ENCODE measurements at places on chromosomes 6 and 20.

DNA sequence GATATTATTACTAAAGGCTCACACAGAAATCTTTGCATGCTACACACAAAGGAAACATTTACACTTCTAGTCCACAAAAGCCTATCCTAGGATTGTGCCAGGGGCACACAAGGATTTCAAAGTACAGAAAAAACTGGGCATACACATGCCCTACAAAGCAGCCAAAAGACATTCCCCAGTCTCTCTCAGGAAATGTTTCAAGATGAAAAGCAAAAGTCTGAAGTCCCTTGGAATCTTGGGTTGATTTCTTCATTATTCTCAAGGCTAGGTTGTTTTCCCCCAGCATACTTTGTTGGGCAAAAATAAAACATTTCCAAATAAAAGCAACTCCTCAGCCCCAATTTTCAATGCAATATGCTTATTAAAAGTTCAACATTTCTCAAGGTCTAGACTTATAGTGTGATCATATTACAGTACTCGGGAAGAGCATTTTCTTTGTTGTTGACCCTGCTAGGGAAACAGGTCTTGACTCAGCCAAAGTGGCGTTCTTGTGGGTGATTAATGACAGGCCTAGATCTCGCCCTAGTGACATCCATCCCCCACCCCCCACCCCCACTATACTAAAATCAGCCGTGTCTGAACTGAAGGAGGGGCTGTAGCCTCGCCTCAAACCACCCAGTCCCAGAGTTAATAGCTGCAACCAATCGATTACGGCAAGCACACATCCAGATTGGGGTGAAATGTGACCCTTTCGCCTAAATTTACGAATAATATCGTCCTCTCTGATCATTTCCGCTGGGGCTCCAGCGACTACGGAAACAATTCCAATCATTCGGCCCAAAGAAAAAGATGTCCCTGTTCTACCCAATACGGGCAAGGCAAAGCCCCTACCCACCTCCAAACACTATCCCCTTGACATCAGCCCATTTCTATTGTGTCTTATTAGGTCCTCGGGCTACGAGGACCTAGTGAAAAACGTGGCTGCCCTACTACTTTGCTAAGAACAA is 1.4 kb downstream of the AKIRIN2 start:
- DNase-seq, result no peak

DNA sequence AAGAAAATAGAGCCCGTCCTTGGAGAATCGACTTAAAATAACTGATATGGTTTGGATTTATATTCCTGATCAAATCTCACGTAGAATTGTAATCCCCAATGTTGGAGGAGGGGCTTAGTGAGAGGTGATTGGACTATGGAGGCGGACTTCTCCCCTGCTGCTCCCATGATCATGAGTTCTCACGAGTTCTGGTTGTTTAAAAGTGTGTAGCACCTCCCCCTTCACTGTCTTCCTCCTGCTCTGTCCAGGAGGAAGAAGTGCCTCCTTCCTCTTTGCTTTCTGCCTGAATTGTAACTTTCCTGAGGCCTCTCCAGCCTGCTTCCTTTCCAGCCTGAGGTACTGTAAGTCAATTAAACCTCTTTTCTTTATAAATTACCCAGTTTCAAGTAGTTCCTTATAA is 529.2 kb downstream of the HAO1 start:
- no peak for DNase-seq

GRCh38 chr6:159919011-159919511 is 28.3 kb downstream of the MAS1 start:
- DNase-seq, result no peak

DNA sequence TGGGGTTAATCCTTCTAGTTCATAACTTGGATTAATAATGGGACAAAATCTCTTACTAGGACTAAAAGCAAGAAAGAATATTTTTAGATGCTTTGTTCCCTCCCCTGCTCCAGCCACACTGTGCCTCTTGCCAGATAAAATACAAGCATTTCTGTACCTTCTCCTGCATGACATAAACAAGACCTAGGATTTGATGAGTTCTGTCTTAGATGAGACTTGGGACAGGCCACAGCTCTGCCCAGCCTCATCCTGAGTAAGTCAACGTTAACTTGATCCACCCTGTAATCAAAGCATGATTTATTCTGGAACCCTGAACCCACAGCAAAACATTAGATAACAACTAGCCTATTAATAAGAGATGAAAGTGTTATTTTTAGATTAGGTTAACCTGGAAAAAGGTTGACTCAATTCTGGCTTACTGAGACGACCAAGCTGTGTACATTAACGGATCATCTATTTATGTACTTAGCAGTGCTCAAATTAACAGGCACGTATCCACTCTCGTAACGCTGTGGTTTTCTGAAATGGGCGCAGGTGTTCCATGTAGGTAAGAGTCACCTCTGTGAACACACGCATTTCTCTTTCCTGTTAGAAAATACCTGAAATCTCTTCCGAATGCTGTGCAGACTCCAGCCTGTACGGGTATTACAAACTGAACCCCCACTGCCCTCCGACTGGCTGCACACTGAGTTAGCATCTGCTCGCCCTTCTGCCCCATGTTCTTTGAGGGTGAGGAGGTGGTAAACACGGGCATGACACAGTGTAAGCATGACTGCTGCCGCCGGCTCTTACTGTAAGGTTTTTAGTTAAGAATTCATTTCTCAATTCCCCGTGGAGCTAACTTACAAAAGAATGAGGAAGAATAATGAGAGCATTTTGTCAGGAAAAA is 132.1 kb upstream of the FOXQ1 start:
- no peak for DNase-seq

GRCh38 chr20:53574259-53574789 is 19.3 kb downstream of the ZNF217 start:
- DNase-seq, result no peak

DNA sequence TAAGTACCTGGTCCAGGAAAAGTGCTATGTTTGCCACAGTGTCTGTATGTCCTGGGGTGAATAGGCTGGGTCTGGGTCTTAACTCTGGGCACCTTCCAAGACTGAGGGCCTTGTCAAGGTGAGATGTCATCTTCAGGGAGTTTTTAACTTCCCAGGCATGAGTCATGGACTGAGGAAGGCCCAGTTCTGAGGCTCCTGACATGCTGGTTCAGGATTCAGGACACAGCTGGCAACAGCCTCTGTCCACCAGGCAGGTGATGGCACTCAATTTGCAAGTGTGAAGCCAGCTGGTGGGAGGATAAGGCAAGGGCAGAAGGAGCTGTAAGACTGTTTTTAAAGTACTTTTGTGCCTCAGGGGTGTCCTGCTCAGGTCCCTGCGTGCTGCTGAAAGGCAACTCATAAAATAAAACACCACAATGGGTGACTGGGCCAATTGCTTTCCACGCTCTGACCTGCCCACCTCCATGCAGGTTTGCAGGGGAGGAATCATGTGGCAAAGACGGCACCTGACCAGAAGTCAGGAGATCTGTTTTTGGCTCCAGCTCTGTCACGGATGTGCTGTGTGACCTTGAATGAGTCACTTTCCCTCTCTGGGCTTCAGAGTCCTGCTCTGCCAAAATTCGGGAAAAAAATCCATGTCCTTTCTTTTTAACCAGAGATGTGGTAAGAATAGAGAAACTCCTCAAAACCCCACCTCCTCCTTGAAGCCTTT is 4.9 kb upstream of the PACSIN1 start:
- no peak for DNase-seq

GRCh38 chr20:47040506-47041125 is 146.0 kb downstream of the EYA2 start:
- no peak for DNase-seq

- DNase-seq, result no peak
These were observed 90.0 kb downstream of the PRND start for GRCh38 chr20:4811661-4812181.

GRCh38 chr6:101429270-101429669 is 35.8 kb downstream of the GRIK2 start:
- no peak for DNase-seq

- DNase-seq, result no peak
These were observed 90.9 kb downstream of the BMP7 start for GRCh38 chr20:57175397-57176010.

GRCh38 chr6:24105191-24105590 is 20.8 kb upstream of the NRSN1 start:
- no peak for DNase-seq

DNA sequence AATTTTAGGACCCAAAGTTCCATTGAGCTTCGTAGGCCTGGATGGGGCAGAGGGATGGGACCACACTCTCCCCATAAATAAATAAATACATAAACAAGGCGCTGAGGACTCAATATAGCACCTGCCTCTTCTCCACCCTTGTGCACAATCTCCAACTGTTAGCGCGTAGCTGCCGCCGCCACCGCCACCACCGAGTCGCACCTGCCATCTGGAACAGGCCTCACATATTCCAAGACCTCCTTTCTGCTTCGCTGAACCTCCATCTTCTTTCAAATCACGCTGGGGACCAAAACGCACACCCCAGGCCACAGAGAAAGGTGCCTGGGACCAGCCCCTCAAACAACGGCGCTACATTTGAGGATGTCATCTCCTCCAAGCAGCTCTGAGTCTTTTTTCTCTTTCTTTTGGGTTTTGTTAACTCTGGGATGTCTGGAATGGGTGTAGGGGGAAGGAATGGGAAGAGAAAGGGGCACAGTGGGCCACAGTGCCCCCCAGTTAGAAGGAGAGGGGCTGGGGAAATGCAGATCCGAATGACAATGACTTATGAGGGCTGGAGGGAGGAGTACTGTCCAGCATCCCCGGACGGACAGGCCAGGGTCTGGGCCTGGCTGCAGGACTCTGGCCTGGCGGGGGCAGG is 49.7 kb downstream of the NOL4L start:
- no peak for DNase-seq

DNA sequence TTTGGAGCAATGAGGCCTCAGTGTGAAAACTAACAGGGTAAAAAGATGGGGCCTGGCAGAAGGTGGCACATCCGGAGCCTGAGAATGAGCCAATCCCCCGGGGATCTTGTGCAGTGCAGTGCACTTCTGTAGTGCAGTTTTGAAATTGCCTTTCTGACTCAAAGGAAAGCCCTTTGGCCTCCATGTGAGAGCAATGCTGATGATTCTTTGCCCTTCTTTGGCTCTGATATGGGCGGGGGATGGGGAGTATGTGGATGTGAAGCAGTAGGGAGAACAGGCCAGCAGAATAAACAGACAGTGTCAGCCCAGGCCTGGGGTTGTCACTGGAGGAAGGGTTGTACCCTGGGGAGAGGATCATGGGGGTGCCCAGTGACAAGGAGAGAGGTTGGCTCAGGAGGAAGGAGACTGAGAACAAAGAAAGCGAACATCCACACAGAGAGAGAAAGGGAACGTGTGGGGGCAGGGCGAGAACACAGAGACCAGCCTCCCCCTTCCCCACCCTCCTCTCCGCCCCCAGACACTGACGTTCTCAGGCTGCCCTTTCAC is 351.2 kb downstream of the CDC5L start:
- DNase-seq, result no peak

- DNase-seq, result no peak
These were observed 391 bp upstream of the B3GAT2 start for GRCh38 chr6:70957284-70957617.

- no peak for DNase-seq
These were observed 183.1 kb downstream of the HS3ST5 start for GRCh38 chr6:114159727-114160126.

GRCh38 chr6:10696655-10697054 is 1.9 kb downstream of the PAK1IP1 start:
- no peak for DNase-seq

GRCh38 chr6:28771401-28772267 is 152.2 kb downstream of the TRIM27 start:
- no peak for DNase-seq

GRCh38 chr6:8238773-8239683 is 136.7 kb upstream of the EEF1E1 start:
- no peak for DNase-seq

DNA sequence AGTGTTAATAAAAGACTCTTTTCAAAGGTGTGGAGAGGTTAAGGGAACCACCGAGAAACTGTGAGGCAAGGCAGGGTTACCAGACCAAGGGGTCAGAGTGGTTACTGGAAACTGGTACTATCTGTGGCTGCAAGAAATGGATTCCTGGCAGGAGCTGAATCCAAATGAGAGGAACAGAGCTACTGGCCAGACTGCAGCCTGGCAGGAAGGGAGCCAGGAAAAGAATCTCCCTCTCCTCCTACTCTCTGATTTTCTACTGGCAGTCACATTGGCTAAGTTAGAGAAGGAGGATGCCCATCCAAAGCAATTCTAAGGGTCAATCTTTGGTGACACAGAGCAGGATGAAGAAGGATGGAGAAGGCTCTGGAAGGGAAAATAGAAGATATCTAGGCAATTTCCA is 211.5 kb downstream of the GRM1 start:
- no peak for DNase-seq

GRCh38 chr6:99967052-99967451 is 27.0 kb downstream of the MCHR2 start:
- no peak for DNase-seq

DNA sequence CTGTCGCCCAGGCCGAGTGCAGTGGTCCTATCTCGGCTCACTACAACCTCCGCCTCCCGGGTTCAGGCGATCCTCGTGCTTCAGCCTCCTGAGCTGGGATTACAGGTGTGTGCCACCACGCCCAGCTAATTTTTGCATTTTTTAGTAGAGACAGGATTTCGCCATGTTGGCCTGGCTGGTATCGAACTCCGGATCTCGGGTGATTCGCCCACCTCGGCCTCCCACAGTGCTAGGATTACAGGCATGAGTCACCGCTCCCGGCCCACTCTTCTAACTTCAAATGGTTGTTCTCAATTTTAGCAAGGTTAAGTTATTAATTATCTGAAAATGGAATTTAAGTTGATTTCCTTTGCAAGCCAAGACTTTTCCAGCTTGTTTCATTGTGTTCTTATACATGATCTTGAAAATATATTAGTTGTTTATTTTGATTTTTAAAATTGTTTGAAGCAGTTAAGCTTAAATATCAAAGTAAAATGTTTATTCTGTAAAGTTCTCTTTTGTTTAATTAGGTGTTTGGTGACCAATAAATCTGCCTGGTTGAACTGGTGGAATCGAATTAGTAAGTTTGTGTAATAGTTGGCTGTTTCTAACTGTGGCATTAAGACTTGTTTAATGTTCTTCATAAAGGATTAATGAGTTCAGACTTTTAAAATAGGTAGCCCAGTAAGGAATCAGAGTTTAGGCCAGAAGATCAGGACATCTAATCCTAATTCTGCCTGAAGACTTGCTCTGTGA is 2.3 kb downstream of the PM20D2 start:
- no peak for DNase-seq

- DNase-seq, result no peak
These were observed 719 bp downstream of the SMPD2 start for GRCh38 chr6:109441069-109441816.

DNA sequence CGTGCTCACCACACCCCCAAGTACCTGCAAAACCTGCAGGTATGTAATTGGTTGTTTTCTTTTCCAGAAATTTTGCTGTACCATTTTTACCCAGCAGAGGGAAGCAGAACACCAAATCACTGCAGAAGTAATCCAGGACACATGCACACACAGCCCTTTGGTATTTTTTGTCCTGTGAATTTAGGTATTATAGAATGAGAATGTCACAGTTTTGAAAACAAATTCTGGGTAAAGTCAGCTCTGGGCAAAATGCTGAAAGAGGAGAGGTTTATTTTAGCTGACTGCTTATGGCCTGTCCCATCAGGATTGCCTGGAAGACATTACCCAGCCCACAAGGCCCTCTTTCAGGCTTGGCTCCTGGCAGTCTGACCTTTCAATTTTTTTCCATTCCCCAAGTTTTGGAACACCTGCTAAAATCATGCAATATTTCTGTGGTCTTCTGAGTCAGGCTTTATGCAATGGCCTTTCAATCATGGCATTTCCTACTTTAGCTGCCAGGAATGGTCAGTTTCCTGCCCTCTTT is 3.5 kb upstream of the EFHC1 start:
- DNase-seq, result no peak

All from brain pericyte (primary cell).